ENCODE measurements at places on chromosomes 12 and 14.

- no peak for DNase-seq
These were observed 3.3 kb upstream of the SCARB1 start for GRCh38 chr12:124866883-124867400.

GRCh38 chr12:107328442-107329133, 235.2 kb upstream of the CRY1 start:
- DNase-seq, result no peak

- no peak for DNase-seq
These were observed 122.7 kb downstream of the C12orf42 start for GRCh38 chr12:103373088-103373523.

- no peak for DNase-seq
These were observed 108.2 kb upstream of the ATF7IP start for GRCh38 chr12:14257303-14257733.

- no peak for DNase-seq
These were observed 436.2 kb downstream of the CCDC91 start for GRCh38 chr12:28626504-28626903.

DNA sequence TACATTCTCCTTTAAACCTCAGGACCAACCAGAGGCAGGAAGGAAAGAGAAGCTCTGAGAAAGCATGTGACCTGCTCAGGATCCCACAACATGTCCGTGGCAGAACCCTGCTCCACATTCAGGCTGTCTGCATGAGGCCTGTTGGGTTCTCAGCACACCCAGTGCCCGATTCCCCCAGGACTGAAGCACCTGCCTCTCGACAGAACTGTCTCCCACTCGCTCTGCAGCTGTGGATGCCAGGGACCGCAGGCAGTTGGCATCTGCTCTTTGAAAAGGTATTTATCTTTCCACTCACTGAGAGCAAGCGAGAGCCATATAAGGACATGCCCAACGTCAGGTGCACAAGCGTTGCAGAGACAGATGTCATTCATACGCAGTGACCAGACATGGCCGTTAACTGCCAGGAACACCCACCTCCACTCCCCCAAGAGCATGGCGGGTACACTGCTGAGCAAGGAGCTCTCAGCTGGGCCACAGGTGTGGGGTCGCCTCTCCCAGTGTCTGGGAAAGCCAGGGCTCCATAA, 18.9 kb downstream of the PITPNM2 start:
- DNase-seq, result no peak

- no peak for DNase-seq
These were observed 23.7 kb downstream of the VTI1B start for GRCh38 chr14:67650694-67651093.

DNA sequence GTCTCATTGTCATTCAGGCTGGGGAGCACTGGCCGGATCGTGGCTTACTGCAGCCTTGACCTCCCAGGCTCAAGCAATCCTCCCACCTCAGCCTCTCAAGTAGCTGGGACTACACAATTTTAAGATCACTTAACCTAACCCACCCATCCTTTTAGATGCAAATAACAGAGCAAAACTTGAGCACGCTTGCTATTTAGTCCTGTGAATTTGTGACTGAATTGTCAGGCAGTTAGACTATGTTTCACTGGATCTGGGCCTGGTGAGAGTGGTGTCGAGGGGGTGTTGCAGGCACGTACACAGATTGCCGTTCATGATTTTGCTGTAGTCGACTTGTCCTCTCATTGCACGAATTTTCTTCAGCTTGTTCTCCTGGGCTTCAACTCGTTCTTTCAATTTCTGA, 38.2 kb downstream of the ZFYVE21 start:
- no peak for DNase-seq

- DNase-seq, result no peak
These were observed 47.2 kb upstream of the CTDSP2 start for GRCh38 chr12:57893431-57894353.

GRCh38 chr12:14261096-14261495, 104.4 kb upstream of the ATF7IP start:
- no peak for DNase-seq
